ENCODE measurements at places on chromosomes 13 and 19.

GRCh38 chr19:11361037-11361770 is 6.0 kb downstream of the PLPPR2 start:
- no peak for DNase-seq

DNA sequence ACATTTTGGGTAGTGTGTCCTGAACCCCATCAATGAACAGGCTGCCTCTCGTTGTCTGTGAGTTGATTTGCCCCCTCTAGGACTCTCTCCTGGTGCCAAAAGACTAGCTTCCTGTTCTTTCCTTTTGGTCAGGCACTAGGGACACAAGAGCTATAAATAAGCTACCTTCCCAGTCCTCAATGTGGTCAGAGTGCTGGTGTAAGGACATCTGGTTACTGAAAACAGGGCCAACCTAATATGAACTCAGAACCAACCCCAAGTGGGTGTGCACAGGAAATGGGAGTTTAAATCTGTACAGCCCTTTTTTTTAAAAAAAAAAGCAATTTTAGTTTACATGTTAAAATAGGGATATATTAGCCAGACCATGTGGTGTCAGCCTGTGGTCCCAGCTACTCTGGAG is 129.2 kb downstream of the ZIC5 start:
- DNase-seq: no peak

GRCh38 chr19:16945364-16945714 is 56.5 kb downstream of the F2RL3 start:
- no peak for DNase-seq

DNA sequence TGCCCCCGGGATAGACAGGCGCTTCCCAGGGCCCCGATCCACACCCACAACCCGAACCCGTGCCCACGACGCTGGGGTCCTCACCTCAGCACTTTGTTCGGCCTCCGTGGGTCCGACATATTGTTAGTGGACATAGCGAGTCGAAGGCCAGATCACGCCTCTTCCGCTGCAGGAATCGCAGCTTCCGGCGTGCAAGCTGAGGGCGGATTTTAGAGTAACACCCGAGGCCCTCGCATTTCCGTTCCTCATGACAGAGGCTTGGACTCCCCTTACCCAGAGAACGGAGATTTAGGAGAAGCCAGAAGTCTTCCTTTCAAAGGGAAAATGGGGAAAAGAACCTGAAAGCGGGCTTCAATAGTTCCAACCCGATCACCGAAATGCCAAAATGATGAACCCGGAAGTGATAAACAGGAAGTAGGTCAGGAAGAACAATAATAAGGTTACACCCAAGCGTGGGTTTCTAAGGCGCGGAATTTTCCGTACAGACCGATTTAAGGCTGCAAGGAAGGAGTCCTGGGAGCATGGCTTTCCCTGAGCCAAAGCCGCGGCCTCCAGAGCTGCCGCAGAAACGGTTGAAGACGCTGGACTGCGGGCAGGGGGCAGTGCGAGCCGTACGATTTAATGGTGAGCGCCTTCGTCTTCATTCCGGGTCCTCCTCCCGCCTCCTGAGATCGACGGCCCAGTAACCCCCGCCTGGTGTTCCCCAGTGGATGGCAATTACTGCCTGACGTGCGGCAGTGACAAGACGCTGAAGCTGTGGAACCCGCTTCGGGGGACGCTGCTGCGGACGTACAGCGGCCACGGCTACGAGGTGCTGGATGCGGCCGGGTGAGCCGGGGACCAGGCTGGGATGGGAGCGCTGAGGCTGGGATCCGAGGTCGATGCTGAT is 2.9 kb downstream of the WDR83 start:
- DNase-seq: peak; percentile 80

DNA sequence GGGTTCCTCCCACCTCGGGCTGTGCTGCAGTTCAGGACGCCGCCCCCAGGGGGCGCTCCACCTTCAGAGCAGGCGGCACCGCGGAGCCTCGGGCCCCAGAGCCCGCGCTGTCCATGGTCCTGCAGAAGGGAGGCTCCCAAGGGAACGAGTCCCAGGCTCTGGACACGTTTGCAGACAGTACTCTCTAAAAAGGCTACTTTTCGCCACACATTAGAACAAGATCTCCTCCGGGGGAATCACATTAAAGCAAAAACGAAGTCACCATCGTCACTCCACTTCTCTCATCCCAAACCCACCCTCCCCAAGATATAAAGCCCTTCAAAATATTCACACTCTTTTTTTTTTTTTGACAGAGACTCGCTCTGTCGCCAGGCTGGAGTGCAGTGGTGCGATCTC is 4.6 kb upstream of the SIGLEC10 start:
- peak; percentile 96 for DNase-seq

GRCh38 chr19:2232286-2233151 is 3.6 kb downstream of the PLEKHJ1 start:
- no peak for DNase-seq

DNA sequence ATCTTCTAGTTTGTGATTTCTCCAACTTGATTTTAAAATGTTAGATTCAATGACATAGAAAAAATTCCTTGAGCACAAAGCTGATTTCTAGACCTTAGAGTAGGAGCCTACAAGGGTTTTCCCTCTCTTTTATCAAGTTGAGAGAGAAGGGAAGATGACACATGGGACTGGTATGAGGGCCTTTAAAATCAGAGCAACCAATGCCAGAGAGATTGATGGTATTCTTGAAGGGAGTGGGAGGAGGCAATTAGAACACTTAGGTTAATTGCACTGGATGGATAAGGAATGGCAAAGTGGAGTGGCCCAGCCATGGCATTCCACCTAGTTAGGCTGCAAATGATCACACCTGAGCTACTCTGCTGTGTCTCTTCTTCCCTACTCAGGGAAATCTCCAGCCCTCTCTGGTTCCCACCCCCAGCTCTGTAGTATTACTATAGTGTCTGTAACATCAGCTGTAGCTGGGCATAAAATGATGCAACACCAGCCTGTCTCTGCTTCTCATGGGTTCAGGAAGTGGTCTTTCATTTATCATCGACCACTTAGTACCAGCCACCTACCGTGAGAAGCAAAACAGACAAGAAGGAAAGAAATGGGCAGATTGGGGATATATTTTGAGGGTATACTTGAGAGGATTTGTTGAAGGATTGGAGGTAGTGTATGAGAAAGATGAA is 333.6 kb downstream of the DLEU7 start:
- DNase-seq: no peak

GRCh38 chr19:55341595-55342531 is 2.2 kb downstream of the KMT5C start:
- DNase-seq: no peak

- DNase-seq: no peak
These were observed 105.5 kb downstream of the POU4F1 start for GRCh38 chr13:78497702-78498355.

DNA sequence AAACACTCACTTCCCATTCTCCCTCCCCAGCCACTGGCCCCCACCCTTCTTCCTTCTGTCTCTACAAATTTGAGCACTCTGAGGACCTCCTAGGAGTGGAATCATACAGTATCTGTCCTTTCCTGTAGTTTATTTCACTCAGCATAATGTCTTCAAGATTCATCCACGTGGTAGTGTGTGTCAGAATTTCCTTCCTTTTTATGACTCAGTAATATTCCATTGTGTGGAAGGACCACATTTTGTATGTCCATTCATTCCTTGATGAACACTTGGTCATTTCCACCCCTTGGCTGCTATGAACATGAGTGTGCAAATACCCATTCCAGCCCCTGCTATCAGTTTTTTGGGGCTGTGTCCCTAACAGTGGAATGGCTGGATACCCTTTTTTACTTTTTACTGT is 9.8 kb downstream of the KLF2 start:
- no peak for DNase-seq

DNA sequence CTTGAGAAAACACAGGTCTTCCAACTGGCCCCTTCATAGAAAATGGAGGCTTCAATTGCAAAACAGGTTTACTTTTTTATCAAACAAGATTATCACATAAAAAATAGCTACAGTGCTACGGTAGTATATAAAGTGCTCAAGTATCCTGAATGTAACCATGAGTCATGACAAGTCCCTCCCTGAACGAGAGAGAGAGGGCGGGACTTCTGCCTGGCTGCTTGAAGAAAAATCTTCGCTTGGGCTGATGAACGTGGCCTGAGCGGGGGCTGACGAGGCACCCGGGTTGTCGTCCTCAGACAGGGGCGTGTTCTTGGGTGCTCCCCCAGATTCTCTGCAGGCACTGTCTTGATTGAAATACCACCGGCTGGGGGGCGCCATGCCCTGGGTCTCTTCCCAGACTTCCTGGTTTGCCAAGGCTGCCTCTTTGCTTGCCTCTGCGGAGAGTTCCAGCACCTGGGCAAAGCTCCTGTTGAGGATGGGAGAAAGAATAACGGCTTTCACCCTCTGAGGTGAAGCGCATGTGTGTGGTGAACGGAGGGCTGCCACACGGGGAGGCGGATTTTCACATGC is 23.2 kb upstream of the CPAMD8 start:
- no peak for DNase-seq

DNA sequence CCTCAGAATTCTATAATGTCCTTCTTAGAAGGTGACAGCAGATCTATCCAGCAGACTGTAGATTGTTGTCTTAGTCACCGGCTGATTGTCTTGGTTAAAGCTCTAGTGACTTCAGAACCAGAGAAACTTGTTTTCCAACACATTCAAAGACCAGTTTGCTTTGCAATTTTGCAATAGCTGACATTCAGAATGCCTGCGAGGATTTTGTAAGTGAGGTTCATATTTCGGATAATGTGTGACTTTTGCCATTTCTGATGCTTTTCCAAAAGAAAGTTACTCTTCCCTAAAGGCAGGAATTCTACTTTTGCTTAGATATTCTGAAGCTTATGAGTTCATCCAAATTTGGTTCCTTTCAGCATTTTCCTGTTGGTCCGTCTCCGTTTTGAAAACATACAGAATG is 13.2 kb downstream of the SPINT2 start:
- no peak for DNase-seq

GRCh38 chr19:11697284-11697855 is 41.4 kb downstream of the ZNF823 start:
- DNase-seq: no peak

DNA sequence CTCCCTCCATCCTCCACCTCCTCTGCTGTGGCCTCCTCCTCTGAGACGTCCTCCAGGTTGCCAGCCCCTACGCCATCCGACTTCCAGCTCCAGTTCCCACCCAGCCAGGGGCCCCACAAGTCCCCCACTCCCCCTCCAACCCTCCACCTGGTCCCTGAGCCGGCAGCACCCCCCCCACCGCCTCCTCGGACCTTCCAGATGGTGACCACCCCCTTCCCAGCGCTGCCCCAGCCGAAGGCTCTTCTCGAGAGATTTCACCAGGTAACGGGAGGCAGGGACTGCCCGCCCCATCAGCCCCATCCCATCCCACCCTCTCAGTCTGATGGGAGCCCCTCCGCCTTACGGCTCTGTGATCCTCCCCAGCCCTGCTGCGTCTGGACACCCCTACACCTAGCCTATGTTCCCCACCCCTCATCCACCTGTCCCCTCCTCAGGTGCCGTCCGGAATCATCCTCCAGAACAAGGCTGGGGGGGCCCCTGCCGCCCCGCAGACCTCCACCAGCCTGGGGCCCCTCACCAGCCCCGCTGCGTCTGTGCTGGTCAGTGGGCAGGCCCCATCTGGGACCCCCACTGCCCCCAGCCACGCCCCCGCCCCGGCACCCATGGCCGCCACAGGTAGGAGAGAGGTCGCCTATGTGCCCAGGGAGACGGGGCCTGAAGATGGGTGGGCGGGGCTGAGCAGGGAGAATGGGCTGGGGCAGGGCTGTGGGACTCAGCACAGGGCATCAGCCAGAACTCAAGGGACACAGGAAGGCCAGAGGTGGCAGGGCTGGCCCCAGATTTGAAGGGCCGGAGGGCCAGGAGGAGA is 18.6 kb upstream of the EHD2 start:
- no peak for DNase-seq

DNA sequence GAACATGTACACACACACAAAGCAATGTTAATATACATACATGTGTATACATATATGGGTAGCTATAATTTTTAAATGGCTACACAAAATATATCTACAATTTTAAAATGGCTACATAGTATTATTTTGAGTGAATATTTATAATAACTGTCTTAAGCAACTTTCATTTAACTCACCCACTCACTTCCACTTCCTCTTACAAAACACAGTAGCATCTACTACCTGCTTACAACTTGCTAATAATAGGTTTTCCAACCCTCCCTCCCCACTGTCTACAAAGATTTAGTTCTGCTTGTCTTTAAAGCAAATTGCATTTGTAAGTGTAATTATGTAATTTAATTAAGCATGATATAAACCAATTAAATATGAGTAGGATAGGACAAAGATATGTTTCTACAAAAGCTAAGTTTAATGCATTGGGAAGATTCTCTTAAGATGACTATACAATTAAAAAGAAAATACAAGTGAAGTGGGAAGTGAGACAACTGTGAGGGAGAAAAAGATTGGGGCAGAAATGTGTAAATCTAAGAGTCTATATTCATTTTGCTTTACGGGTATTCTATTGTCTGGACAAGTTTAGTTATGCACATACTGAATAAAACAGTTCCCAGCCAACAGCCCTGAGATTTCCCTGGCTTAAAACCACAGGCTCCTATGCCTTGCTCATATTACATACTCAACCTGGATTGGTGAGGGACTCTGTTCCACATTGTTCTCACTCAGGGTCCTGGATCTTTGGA is 583.1 kb downstream of the EFNB2 start:
- no peak for DNase-seq

DNA sequence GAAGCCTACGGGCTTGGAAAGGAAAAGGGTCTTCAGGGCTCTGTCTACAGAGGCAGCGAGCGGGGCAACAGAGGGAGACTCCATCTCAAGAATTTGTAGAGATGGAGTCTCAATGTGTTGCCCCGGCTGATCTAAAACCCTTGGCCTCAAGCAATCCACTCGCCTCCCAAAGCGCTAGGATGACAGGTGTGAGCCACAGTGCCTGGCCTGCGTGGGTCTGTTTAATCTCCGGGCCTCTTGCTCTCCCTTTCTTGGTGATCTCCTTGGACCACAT is 8.1 kb downstream of the RPS9 start:
- DNase-seq: no peak

GRCh38 chr19:13872695-13873389 is 4.1 kb upstream of the NANOS3 start:
- peak; percentile 70 for DNase-seq

DNA sequence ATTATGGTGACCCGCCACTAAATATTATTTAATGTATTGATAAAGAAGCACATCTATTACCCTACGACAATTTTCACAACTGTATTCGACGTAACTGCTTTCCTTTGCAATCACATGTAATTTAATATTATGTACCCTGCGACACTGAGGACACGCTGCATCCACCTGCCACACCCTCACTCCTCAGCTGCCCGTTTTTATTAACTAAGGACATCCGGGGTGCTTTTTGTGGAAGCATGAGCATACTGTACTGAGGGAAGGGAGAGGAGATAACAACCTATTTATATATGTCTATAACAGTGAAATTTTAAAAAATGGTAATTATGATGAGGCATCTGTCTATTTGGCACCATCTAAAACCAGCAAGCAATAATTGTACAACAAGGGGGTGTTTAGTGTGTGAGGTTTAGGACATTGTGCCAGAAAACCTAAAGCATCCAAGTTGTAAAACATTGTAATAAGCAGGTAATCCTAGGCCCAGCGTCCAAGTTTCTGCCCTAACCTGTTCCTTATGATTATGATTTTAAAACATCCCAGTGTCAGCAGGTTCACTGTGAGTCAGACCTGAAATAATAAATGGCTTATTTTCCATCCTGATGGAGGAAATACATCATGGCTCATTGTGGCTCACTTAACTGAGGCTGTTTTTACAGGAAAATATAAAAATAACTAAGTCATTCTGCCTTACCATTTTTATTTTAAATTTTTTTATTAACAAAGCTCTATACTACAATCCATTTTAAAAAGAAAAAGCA is 56.3 kb downstream of the FOXO1 start:
- no peak for DNase-seq

All from activated naive CD8-positive, alpha-beta T cell treated with anti-CD3 and anti-CD28 coated beads, Interleukin-2, amount 10 ng/mL, durations not matched to agents 7 days and 5 days (primary cell).